ENCODE measurements at places on chromosomes 11 and 22.

DNA sequence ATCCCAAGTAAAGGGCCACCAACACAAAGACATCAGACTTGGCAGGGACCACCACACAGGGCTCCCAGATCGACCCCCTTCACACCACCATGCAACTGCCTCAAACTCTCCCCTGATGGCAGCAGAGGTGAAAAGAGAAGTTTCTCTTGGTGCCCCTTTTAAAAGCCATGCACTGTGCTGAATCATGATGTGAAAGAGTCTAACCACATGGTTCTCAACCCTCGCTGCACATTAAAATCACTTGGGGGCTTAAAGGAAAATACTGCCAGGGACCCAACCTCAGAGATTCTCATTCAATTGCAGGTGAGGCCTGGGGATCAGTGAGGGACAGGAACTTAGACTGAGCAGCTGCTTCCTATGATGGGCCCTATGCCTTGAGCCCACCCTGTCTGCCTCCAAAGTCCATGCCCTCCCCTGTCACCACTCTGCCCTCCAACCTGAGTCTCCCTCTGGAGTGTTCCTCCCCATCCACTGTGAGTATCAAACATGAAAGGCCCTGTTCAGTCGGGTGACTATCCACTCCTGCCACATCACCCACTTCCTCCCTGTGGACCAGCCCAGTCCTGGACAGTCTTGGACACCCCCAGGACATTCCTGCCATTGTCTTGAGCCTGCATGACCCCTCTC, 40.8 kb downstream of the PLEKHA7 start:
- no peak for DNase-seq

DNA sequence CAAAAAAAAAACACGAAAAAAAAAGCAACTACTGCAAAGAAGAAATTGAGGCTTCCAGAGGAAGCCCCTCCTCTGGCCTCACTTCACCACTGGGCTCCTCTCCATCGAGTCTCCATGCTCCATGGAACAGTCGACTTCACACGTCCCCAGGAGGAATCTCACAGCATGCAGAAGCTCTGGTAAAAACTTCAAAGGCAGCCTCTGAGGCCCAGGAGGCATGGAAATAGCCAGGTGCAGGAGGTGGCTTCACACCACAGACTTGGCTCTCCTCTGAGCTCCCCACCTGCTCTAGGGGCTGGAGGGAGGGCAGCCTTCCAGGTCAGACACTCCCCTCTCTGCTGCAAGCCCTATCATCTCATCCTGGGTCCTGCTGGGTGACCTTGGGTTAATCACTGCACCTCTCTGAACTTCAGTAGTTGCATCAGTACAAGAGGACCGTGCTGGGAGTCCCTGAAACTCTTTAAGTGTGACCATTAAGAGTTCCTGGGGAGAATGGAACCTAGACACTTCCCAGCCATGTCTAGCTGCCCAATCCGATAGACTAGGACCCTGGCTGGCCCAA, 8.2 kb downstream of the PDE2A start:
- no peak for DNase-seq

DNA sequence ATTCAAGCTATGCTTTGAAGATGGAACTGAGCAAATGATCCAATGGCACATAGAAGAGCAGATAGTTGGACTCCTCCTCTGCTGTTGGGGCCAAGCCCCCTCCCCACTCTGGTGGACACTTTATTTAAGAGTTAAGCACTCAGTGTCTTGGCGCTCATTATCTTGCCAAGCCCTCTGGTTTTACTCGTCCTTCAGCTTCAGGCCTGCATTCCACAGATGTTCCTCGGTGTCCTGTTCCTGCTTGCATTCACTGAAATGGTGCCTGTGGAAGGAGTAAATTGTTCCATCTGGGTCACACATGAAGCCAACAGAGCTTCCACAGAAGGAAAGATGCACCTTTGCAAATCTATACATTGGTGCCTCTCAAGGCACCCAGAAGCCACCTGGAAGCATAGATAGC, 26.1 kb downstream of the MAML2 start:
- no peak for DNase-seq

DNA sequence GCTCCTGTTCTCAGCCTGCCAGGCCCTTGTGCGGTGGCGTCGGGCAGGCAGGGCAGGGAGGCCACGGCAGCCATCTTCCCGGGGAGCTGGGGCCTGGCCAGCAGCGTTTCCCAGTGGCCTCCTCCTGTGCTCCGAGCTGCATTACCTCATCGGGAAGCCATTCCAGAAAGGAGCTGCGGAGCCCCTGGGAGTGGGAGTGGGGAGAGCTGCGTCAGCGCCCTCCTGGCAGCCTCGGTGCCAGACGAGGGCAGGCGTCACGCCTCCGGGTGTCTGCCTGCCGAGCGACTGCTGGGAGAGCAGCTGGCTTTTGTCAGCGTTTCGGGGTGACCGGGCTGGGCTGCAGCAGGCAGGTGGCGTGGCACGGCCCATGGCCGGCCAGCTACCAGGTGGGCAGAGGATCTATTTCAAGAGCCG, 30.9 kb upstream of the WNT7B start:
- DNase-seq = no peak

GRCh38 chr11:37422511-37422910, 824.5 kb upstream of the RAG2 start:
- DNase-seq = no peak

DNA sequence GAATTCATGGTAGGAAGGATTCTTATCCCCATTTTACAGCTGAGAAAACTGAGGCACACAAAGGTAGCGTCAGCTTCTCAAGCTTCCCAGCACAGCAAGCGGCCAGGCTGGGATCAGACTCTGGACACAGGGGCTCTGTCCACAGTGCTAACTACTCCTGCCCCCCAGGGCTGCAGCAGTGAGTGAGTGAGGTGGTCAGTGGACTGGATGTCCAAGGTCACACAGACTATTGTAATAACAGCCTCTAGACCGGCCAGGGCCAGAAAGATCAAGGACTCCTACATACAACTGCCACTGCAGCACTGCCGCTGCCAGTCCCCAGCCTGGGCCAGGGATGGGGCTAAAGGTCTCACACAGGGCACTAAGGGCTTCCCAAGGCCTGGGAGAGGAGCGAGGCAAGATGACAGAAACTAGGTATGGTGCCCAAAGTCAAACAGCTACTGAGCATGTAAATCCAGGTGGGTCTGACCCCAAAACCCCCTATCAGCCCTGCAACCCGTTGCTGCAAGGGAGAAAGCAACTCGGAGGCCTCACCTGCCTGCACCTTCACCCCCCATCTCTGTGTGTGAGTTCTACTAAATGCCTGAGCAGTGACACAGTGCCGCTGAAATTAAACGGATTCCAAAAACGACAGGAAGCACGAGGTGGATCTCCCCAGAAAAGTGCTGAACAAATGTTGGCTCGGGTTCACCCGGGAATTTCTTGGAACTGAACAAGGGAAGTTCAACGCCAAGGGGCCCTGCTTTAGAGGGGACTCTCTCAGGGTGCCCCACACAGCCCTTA, 161.8 kb upstream of the GRK3 start:
- no peak for DNase-seq

DNA sequence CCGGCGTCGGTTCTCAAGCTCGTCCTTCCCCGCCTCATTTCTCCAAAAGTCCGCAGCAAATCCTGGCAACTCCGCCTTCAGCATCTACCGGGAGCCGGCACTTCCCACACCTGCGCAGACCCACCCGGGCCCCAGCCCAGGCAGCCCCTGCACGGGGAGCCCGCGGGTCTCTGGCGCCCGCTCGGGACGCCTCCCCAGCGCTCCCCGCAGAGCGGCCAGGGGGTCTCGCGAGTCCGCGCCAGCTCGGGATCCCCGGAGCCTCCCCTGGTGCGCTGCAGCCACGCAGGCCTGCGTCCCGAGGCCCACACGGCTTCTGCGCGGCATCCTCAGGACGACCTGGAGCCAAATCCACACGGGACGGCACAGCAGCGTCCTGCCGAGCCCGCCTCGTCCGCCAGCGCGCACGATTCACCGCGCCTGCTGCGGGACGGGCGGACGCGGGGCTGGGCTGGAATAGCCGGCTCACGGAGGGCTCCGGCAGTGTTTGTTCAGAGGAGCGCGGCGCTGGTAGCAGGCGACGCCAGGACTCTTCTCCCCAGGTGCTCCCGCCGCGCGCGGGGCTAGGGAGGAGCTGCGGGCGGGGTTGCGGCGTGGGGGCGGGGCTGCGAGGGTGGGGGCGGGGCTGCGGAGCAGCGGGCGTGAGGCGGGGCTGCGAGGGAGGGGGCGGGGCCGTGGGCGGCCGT, 816 bp upstream of the PHRF1 start:
- DNase-seq = no peak

GRCh38 chr11:119509282-119509841, 86.4 kb upstream of the THY1 start:
- no peak for DNase-seq

DNA sequence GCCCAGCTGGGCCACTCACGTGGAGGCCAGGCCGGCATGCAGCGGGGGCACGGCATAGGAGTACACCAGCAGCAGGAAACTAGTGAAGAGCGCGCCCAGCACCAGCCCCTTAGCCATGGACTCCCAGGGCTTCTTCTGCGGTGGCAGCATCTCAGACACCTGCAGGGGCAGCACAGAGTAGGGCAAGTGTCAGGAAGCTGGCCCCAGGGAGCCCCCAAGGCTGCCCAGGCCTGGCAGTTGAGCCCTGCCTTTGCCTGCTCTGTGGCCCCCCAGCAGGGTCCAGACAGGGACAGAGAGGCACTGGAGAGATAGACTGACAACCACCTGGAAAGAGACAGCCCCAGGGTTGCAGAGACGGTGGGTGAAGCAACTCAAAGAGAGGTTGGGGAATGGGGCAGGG, 10.7 kb upstream of the SEC14L6 start:
- no peak for DNase-seq

GRCh38 chr11:43497144-43497543, 138.4 kb downstream of the TTC17 start:
- no peak for DNase-seq

- DNase-seq = no peak
These were observed 36.1 kb downstream of the CLPB start for GRCh38 chr11:72398058-72398758.

DNA sequence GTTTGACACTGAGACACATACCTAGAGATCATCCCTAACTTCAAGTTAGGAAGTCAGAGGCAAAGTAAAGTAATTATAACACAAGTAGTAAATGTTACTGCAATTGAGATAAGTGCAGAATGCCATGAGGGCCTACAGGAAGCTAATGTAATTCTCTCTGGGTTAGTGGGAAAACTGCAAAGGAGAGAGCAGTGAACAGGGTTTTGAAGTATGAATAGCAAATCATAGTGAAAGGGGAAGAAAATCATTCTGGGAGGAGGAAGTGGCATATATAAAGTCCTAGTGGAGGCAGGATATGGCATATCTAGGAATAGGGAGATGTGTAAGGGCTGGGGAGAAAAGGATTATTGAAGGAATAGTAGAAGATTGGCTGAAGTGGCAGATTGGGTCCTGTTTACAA, 27.9 kb downstream of the RNF169 start:
- no peak for DNase-seq

GRCh38 chr22:23068096-23068831, 2.1 kb upstream of the GNAZ start:
- DNase-seq = no peak

DNA sequence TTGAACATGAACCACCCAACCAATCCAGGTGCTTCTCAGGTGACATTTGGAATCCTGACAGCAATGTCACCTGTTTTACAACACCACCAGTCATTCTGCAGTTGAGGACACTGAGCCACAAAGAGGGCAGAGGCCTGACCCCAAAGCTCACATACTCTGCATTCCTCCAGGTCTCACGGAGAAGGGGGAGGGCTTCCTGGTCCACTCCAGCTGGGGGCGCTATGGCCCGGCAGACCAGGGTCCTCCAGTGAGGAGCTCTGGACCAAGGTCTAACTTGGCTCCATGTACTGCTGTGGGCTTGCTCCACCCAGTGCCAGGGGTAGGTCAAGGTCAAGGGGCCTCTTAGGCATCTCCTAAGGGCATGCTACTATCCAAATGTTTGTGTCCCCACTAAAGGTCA, 1.5 kb upstream of the PNPLA3 start:
- no peak for DNase-seq

DNA sequence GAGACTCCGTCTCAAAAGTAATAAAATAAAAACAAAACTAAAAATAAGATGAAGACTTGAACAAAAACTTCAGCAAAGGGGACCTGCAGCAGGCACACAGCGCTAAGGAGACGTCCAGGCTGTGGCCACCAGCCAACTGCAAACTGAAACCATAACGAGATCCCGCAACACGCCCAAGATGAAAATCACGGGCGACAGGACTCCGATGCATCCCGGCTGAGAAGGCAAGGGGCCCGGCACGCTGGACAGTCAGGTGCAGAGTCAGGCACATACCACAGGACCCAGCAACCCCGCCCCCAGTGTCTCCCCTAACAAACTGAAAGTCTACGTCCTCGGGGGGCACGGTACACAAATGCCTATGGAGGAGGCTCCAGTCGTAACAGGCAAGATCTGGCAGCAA, 9.2 kb downstream of the HRAS start:
- DNase-seq = no peak

GRCh38 chr11:111922803-111923202, 4.1 kb downstream of the C11orf52 start:
- no peak for DNase-seq

- no peak for DNase-seq
These were observed 445.6 kb downstream of the NTM start for GRCh38 chr11:131816051-131816450.

DNA sequence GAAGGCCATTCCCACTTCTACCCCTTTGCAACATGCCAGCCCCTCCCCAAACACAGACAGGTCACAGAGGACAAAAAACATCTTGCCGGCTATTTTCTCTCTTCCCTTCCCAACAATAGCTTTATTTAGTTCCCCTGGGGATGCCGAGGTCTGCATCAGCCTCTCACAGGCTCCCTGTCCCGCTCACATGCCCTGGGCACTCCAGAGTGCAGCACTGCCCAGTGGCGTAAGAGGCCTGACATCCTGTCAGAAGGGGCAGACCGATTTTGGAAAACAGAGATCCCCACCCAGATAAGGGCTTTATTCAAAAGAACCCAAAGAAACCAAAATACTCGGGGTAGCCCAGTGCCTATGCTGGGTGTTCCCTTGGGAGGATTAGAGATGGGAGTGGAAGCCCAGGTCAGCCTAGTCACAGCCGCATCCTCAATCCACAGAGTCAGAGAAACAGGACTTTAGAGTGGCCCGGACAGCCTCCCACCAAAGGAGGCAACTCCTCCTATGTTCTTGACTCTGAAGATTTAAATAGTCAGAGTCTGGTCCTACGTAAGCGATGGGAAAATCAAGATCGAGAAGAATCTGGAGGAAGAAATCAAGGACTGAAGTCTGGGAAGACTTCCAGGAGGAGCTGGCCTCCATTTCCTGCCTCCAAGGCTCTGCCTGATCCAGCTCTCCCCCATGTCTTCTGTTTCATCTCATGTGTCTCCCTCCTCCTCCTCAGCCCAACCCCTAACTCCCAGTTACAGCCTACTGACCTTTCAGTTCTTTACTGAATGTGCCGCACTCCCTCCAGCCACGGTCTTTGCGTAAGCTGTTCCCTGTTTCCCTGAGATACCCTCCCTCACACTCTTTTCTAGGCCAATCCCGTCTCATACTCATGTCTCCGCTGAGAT, 129.3 kb downstream of the FBXO7 start:
- no peak for DNase-seq

- DNase-seq = no peak
These were observed 17.5 kb upstream of the ADSL start for GRCh38 chr22:40328546-40329456.

GRCh38 chr11:3223932-3224381, 5.3 kb upstream of the MRGPRG start:
- DNase-seq = no peak
